ENCODE measurements at places on chromosomes 7 and 10.

DNA sequence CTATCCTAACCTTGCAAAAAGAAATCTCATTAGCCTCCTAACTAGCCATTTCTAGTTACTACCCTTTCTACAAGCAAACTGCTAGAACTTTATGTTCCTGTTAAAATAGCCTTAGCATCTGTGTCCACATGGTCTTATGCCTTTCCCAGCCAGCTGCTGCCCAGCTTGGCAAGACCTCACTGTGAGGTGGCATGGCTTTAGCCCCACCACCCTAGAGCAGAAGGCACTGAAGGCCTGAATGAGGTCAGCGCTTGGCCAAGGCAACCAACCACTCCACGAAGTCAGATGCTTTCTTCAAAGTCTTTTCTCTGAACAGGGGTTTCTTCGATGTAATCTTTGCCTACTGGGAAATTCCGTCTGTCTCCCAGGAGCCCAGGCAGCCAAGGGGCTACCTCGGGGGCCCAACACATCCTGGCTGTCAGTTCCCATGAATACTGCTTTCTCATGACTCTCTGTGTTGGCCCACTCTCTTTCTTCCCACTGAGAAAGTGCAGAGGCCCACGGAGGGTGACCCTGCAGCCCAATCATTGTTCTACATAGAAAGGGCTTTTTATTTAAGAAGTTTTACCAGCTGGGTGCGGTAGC is 41.6 kb downstream of the POLR3A start:
- DNase-seq = no peak

DNA sequence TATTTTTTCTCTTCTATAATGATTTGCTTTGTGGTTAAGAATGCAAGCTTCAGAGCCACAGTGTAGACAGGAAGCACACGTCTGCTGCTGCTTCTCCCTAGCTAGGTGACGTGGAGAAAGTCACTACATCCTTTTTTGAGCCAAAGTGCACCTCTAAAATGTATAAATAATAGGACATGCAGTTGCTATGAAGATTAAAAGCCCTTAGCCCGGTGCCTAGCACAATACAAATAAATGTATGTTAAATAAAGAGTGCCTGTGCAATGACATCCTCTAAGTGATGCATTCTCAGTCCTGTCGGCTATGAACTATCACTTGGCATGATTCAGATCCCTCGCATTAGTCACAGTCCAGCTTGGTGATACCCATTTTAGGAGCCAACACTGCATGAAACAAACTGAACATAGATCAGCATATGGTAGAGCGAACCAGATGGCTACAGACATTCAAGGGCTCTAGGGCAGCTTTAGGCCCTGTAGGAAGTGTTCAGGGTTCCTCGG is 4.8 kb upstream of the TRDMT1 start:
- DNase-seq = no peak

DNA sequence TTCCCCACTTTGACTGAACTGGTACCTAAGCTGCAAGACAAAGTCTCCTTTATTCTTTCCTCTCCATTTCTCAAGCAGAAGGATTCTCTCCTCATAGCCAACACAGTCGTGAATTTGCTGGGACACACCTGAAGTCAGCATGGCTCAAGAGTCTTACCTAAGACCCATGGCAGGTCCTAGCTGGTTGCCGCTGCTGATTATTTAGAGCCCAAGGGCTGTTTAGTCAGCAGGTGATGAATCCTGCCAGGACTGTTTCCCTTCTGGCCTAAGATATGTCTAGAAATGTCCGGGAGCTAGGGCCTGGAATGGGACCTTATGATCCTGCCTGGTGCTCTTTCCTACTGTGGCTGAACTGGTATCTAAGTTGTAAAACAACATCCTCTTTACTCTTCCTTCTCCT is 82.8 kb downstream of the AHCYL2 start:
- DNase-seq = no peak

GRCh38 chr10:76631884-76632766 is 1005.5 kb downstream of the KCNMA1 start:
- DNase-seq = no peak

DNA sequence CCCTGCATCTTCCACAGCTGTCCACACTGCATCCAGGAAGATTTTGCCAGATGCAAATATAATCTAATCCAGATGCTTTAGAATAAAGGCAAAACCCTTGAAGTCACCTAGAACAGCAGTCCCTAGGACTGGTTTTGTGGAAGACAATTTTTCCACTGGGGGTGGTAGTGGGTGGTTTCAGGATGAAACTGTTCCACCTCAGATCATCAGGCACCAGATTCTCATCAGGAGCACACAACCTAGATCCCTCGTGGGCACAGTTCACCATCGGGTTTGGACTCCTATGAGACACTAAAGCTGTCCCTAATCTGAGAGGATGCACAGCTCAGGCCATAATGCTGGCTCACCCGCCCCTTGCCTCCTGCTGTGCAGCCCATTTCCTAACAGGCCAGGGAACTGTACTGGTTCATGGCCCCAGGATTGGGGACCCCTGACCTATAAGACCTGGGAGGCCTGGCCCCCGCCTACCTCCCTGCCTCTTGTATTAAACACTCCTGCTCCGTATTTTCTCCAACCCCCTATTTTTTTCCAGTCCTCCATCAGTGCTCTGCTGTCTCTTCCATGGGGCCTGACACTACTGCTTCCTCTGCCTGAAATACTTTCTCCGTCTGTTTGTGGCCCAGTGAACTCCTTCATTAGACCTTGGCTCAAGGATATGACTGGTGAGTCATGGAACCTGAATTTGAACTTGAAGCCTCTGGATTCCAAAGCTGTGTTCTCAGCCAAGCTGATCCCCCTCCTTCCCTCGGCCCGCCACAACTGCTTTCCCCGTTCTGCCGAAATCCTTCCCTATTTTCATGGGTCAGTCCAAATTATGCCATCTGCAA is 79.9 kb upstream of the RHEB start:
- no peak for DNase-seq

DNA sequence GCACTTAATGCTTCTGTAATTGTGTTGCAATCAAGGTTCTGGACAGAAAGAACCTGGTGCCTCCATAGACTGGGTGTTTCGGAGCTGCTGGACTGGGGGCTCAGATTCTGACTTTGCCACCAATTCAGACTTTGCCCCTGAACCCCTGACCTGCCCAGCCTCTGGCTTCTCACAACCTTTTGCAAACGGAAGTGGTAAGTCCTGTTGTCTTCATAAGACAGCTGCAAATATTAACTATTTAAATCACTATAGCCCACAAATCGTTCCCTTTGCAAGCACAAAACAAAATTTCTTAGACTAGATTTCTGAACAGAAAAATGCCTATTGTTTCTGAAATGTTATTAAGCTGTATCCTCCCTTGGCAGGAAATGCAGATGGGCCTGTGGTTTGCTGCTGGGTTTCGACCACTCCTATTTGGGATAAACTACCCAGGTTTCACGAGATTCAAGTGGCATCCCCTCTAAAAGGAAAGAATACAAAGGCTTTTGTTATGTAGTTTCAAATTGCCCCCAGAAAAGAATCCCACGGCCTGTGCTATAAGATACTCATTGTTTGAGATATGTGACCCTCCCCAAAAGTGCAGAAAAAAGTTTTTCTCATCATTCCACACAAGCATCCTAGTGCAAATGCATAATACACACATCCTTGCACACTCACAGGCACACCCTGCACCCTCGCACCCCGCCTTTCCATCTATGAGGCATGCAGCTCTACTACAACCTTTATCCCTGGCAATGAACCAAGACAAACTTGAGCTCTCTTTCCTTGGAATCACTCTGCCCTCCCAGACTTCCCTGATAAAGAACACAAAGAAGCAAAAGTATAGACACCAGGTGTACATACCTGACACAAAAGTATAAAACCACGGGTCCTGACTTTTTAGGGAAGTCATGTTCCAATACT is 209.1 kb downstream of the PRPF18 start:
- no peak for DNase-seq

DNA sequence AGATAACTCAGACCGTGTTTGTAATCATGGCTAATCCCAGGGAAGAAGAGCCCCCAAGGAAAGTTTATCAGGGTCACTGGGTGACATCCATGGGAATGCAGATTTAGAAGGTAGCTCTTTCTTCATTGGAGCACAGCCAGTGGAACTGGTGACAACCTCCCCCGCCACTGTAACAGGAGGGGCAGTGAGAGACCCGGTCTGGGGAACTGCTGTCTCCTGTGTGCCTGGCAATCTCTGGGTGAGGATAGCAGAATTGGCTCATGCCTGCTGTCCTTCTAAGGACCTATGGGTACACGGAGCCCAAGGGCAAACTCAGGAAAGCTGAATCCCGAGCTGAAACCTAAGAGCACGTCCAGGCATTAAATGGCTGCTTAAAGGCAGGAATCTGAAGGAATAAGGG is 341.6 kb downstream of the ABCA13 start:
- no peak for DNase-seq

GRCh38 chr10:73247509-73248258 is 629 bp upstream of the DNAJC9 start:
- DNase-seq = no peak

- no peak for DNase-seq
Observed at GRCh38 chr7:70371652-70372051, 760.3 kb upstream of the GALNT17 start.

- DNase-seq = no peak
Observed at GRCh38 chr7:47277321-47277781, 304.6 kb downstream of the TNS3 start.

DNA sequence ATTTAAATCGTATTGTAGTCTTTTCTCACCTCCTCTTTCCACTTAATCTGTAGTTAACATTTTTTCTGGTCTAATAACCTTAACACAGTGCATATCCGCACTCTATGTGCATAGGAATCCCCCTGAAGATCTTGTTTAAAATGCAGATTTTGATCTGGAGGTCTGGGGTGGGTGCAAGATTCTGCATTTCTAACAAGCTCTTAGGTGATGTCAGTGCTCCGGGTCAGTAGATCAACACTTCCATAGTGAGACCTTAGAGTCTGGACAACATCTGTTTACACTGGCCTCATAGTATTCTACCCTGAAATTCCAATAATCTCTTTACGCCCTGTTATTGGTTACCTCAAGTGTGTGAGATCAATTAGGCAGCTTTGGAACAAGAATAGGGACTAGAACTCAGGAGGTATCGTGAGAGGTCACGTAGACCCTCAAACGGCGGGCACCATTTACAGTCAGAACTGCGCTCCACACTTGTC is 434 bp upstream of the PLEKHA8 start:
- no peak for DNase-seq

DNA sequence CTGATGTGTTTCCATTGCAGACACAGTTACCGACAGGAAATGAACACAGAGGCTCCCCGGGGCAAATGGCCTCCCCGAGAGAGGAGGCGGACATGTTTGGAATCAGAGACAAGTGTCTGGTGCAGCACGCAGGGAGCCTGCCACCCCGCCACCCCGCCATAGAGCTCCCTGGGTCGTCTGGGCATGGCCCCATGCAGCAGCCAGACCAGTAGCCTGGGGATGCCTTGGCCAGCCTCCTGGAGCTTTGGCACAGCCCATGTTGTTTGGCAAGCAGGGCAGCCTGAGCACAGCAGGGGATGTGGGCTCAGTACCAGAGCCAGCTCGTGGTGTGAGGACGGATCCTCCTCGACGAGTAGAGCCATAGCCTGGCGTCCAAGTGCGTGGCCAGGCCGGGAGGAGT is 80.8 kb downstream of the NKX6-2 start:
- no peak for DNase-seq

GRCh38 chr10:58570979-58571378 is 58.3 kb downstream of the BICC1 start:
- no peak for DNase-seq

GRCh38 chr7:44240983-44241510 is 40.3 kb downstream of the YKT6 start:
- DNase-seq = no peak

- DNase-seq = no peak
Observed at GRCh38 chr10:1873661-1874315, 136.5 kb upstream of the ADARB2 start.

- DNase-seq = no peak
Observed at GRCh38 chr10:97914837-97915211, 65.2 kb downstream of the GOLGA7B start.

DNA sequence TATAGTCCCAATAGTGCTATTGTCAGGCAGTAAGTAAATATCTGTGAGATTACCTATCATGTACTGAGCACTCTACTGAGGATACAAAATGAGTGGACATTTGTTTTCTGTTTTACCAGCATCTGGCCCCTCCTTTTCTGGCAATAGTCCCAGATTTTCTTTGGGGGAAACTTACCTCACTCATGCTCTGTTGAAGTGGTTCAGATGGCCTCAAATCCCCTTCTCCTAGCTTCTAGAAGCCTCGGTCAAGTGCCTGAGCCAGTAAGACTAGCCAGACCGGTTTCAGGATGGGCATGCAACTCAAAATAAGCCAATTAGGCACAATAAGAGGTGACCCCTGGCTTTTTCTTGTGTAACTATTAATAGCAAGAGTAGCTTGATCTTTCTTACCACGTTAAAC is 19.7 kb downstream of the TRDMT1 start:
- no peak for DNase-seq

GRCh38 chr7:32068411-32069101 is 1.7 kb downstream of the PDE1C start:
- no peak for DNase-seq

GRCh38 chr10:100350914-100351485 is 4.0 kb downstream of the SCD start:
- no peak for DNase-seq

- no peak for DNase-seq
Observed at GRCh38 chr7:45651540-45651939, 77.4 kb downstream of the ADCY1 start.

GRCh38 chr7:103628742-103629141 is 182.7 kb upstream of the SLC26A5 start:
- DNase-seq = no peak

GRCh38 chr7:104156842-104157277 is 51.0 kb downstream of the ORC5 start:
- no peak for DNase-seq

DNA sequence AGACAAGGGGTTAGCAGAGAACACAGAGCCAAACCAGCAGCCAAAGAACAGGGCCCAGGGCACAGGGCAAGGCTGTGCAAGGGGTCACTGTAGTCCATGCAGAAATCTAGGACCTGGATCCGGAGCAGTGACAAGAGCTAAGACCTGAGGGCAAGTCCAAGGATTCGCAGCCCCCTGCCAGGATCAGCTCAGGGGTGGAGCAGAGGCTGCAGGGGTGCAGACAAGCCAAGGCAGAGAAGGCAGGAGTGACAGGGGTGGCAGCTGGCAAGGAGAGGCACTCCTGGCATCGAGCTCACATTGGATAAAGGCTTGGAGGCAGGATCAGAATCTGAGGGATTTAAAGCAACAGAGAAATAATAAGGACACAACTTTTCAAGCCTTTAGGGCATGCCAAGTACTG is 80.7 kb upstream of the NANOS1 start:
- DNase-seq = no peak

GRCh38 chr7:84477786-84478478 is 283.3 kb upstream of the SEMA3A start:
- no peak for DNase-seq

- DNase-seq = no peak
Observed at GRCh38 chr7:93858857-93859256, 31.7 kb downstream of the TFPI2 start.

- DNase-seq = no peak
Observed at GRCh38 chr7:77184990-77185389, 14.6 kb downstream of the FGL2 start.

- DNase-seq = no peak
Observed at GRCh38 chr10:52279546-52279945, 34.5 kb upstream of the DKK1 start.

GRCh38 chr7:15104411-15105092 is 202.0 kb upstream of the DGKB start:
- DNase-seq = no peak

- no peak for DNase-seq
Observed at GRCh38 chr7:144133307-144133706, 10.3 kb downstream of the OR2A14 start.

GRCh38 chr10:77531441-77532001 is 106.1 kb downstream of the KCNMA1 start:
- DNase-seq = no peak

- DNase-seq = no peak
Observed at GRCh38 chr10:50387732-50388073, 136.4 kb upstream of the ASAH2 start.
